LHCN-M2 (cell line): ENCODE measurements at places on chromosomes 5 and 9. TPM values are rescaled to one million over a fixed set of nuclear protein-coding genes. Genes with fewer than 3 reads are reported as not detected.

PCDHGB5 gene
- total RNA-seq, result 0.52 and 2.1 TPM in 2 replicates

LCN15 gene
- not detected in 2 replicates for total RNA-seq

MYORG gene
- total RNA-seq, result 1.2 and 1.5 TPM in 2 replicates

FGF1 gene
- total RNA-seq, result 4.8 and 5.8 TPM in 2 replicates

SPATA31A3 gene
- total RNA-seq, result not detected in 2 replicates

PCDHGB2 gene
- 9.0 and 12.5 TPM in 2 replicates for total RNA-seq

ST8SIA4 gene
- total RNA-seq, result 11.2 and 13.9 TPM in 2 replicates

SEMA5A gene
- total RNA-seq, result 11.4 and 12.8 TPM in 2 replicates

AHRR gene
- total RNA-seq, result 43.2 and 52.0 TPM in 2 replicates

TLX3 gene
- total RNA-seq, result not detected in 2 replicates

IER5L gene
- total RNA-seq, result 10.7 and 12.5 TPM in 2 replicates

TMC1 gene
- not detected in 2 replicates for total RNA-seq

DNA sequence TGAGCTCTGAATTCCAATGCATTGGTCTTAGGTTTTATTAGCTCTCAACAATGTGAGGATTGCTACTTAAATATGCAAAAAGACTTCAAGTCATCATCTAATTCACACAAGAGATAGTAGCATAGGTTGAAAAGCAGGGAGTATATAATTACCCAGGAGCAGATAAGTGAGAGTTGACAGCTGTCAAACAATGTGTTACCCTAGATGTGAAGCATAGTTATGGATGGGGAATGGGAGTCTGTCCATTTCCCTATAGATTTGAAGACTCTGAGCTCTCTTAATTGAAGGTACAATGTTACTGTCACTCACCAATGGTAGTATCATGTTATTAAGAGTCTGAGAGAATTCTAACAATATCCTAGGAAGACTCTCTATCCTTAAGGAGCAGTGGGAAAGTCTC is 160.7 kb downstream of the KCTD16 start:
- no peak for DNase-seq

DNA sequence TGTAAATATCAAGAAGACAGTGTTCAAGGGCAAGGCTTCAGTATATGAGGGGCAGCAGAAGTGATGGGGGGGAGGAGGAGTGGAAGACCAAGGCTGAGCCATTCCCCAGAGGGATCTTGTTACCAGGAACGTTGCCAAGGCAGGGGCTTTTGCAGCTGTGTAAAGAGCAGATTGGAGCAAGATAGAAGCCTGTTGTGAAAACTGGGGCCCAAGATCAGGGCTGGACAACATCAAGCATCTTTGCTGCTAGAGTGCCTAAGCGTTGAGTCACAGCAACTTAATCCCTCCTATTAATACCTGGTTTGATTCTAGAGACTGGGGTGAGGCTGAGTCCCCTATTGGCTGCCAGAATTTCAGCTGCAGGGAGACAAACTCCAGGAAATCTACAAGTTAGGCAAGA is 18.4 kb upstream of the ERCC6L2 start:
- peak; percentile 76 for DNase-seq

DNA sequence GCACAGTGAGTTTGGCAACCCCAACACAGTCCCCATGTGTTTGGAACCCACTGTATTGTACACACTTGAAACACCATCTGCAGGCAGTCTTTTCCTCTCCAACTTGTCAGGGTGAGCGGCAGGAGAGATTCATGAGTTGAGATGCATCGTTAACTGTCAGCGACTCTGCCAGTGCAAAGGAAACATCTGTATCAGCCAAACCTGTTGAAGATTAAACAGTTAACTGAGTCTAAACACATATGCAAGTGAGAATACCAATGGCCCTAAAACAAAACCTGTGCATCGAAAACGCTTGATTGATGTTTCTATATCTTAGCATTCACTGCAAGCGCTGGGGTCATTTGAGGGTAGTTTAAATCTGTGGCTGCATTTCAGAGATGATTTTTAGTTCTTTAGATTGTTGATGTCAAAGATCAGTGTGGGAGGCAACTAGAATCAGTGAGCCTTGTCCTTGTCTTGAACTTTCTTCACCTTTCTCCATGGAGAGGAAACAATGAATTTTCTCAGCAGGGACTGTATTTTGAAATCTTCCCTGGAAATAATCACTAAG is 41.3 kb upstream of the PAM start:
- DNase-seq, result no peak

DNA sequence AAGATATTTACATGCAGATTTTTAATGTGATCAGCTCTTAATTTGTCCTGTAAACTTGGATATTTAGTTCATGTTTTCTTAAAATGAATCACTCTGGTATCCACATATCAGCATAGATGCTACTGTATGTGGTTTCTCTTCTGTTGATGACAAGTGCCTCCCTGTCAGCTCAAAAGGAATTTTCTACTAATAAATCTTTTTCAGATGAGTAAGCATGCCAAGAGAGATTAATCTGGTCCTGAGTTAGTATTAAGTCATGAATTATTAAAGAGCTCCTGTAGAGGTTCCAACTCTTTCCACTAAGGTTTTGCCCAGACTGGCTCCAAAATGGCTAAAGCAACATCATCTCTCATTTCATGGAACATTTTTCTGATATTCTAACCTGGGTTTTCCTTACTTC is 129.2 kb downstream of the GOLPH3 start:
- DNase-seq, result peak; percentile 70

DNA sequence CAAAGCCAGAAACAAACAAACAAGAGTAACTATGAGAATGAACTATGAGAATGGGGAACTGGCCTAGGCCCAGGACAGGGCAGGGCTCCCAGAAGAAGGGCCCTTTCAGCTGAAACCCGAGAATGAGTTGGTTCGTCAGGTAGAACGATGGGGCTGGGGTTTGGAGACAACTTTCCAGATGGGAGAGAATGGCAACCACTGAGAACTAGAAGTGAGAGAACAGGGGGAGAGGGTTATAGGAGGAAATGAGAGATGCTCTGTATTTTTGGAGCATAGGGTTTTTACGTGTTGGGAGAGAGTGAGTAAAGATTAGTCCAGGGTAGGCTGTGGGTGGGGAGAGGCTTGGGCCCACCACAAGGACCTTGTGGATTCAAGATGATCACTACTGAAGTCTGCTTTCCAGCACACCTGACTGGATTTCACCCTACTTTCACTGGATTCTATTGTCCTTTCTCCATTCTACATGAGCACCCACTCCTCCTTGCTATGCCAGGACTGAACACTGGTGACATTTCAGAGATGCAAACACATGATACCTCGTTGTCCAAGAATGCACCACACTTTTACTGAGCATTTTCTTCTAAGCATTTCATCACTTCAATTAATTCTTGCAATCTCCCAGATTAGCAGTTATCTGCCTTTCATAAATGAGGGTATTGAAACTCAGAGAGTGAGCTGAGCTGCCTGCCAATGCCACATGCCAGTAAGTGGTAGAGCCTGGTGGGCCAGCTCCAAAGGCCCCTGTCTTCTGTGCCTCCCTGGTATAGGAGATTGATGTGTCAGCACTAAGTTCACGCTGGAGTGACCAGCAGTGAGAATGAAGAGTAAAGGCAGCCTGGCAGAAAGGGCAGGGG is 3.2 kb upstream of the TMEM268 start:
- DNase-seq, result no peak

DNA sequence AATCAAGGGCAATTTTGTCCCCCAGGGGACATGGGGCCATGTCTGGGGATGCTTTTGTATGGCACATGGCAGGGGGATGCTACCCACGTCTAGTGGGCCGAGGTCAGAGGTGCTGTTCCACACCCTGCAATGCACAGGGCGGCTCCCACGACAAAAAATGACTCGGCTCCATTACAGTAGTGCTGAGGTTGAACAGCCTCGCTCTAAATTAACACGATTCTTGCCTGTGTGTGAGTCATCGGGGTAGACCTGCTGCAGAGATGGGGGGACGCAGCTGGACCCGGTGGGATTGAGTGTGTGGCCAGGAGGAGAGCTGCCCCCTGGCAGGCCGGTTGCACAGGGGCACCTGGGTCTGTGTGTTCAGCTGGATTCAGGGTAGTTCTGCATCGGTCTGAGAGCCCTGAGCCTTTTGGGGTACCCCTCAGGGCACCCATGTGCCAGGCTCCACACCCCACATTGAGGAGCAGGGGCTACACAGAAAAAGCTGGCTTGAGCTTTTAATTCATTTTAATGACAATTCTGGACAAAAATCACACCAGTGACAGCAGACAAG is 20.0 kb upstream of the COL5A1 start:
- no peak for DNase-seq

- no peak for DNase-seq
These were observed 69.4 kb downstream of the FRMD3 start for GRCh38 chr9:83468821-83469220.

DNA sequence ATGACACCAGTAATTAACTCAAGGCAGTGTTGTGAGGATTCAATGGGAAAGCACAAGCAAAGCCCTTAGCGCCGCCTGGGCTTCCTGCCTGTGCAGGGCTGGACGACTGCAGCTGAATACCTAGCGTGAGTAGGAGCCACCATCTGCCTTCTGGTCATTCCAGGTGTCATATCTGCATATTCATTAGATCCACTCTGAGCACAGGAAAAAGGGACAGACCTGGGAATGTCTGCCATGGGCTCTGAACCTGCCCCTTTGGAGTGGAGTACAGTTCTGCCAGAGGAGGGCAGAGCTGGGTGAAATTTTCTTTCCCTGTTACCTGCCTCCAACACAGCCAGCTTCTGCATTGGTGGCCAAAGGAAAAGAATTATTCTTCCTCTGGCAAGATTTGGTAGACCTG is 298.8 kb downstream of the NSG2 start:
- DNase-seq, result no peak

- DNase-seq, result peak; percentile 18
These were observed 306.3 kb upstream of the KCNN2 start for GRCh38 chr5:114055318-114056184.

- no peak for DNase-seq
These were observed 10.2 kb downstream of the AQP3 start for GRCh38 chr9:33437205-33437604.

DNA sequence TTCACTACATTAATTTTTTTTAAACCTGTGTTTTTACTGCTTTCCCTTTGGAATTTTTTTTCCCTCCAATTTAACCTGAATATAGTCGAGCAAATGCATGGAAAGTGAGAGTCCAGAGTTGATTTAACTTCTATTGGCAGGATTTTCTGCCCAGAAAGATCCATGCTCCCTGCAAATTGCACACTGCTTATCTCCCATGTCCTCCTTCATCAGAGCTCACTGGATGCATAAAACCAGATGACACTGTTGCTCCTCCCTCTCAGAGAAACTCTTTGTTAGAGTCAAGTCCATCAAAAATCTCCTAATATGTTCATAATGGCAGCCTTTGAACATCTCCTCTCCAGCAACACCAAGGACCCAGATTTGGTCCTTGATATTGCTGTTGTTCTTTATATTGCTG is 297.0 kb upstream of the SLC24A2 start:
- DNase-seq, result no peak

- DNase-seq, result no peak
These were observed 130.9 kb downstream of the CD180 start for GRCh38 chr5:67065696-67066095.

DNA sequence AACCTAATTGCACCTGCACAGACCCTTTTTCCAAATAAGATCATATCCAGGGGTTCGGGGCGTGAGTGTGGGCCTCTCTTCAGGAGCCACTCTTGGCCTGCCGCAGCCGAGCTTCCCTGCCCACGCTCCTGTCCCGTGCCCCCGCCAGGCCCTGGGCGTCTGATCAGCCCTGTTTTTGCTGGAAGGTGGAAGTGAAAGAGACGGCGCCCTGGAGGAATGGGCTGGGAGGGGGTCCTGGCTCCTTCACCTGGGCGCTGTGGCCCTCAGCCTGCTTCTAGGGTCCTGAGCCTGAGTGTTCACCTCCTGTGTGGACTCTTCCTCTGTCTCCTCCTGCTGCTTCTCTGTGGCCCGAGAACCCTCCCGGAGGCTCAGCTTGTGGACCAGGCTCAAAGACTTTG is 11.2 kb upstream of the COL5A1 start:
- DNase-seq, result no peak

DNA sequence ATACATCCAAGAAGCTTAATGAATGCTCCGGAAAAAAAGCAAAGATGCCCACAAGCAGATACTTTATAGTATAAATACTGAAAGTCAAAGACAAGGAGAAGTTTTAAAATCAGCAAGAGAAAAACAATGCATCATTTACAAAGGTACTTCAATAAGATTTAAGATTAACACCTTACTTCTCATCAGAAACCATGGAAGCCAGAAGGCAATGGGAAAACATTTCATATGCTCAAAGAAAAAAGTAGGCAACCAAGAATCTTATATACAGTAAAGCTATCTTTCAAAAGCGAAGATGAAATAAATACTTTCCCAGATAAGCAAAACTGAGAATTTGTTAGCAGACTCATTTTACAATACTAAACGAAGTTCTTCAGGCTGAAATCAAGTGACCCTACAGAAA is 51.1 kb downstream of the ABHD17B start:
- DNase-seq, result no peak

- DNase-seq, result no peak
These were observed 69.4 kb upstream of the CD180 start for GRCh38 chr5:67265951-67266350.

GRCh38 chr5:4868140-4868735 is 271.9 kb upstream of the ADAMTS16 start:
- peak; percentile 31 for DNase-seq

- no peak for DNase-seq
These were observed 426.3 kb downstream of the CETN3 start for GRCh38 chr5:89983216-89983615.

- peak; percentile 85 for DNase-seq
These were observed 10.0 kb downstream of the ZSWIM6 start for GRCh38 chr5:61342071-61342501.

DNA sequence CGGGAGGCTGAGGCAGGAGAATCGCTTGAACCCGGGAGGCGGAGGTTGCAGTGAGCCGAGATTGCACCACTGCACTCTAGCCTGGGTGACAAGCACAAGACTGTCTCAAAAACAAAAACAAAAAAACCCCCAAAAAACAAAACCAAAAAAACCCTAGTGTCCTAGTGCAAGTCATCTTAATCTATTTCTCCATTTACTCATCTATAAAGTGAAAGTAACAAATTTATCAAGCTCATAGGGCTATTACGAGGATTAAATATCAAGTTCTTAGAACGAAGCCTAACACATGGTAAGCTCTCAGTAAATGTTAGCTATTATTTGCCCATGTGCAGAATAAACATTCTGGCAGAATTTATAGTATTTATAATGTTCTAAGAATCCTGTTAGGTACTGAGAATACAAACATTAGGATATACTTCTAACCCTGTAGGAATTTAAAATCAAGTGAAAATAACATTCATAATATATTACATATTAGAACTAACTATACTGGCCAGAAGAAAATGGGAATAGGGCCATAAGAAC is 45.0 kb downstream of the GOLPH3 start:
- no peak for DNase-seq

- DNase-seq, result peak; percentile 96
These were observed 437.8 kb downstream of the ARHGEF28 start for GRCh38 chr5:74063821-74064220.

- DNase-seq, result no peak
These were observed 57.6 kb downstream of the ADAMTS2 start for GRCh38 chr5:179287631-179288030.
